ENCODE measurements at places on chromosomes 4 and X.

DNA sequence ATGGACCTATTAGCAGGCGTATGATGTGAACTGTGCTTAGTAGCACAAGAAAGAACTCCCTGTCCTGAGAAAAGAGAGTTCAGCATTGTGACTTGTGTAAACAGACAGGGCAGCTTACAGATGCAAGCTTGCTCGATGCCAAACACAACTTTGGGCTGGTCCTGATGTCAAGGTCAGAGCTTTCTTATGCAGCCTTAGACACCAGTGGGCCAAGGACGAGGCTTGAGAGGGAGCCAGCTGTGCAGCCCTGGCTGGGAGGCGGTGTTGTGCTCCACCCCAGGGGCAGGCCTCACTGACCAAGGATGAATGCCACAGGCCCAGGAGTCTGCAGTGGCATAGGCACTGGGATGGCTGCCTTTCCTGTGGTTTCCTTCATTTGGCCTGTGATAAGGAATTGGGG is 35.4 kb downstream of the JADE1 start:
- no peak for DNase-seq

GRCh38 chr4:174847801-174848427 is 18.9 kb upstream of the GLRA3 start:
- no peak for DNase-seq

DNA sequence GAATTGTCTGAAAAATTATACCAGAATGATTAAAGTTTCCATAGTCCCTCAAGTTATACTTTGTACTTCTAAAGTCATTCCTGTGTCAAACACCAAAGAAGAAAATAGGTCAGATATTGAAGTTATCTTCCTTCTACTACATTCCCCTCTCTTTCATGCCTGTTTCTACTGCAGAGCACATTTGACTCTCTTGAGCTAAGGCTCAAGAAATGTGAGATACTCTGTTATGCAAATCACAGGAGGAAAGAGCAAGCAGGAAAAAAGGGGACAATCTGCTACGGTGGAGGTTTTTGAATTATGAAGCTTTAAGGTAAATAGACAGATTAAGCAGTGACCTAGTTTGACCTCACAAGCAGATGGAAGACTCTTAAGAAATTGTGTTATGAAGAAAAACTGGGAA is 198.9 kb upstream of the LDB2 start:
- DNase-seq: no peak

DNA sequence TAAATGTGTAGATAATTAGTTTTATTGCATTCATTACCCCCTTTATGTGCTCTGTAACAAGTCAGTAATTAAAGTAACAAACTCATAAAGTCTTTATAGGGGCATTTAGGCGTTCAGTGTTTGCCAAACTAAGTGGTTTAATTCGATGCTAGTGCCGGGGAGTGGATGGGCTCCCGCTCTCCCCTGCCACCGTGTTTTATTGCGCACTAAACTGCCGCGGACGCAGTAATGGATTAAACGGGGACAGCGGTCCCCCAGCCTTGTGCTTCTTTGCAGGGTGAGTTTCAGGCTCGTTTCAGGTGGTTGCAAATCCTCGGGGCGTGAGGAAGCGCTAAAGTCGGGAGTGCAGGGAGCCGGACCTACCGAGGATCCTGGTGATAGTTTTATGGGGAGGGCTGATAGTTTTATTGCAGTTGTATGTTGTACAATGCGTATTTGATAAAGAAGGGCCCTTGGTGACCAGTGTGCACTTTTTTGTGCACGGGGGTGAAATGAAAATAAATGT is 1.6 kb upstream of the PHOX2B start:
- DNase-seq: no peak

GRCh38 chr4:2343476-2343875 is 75.0 kb downstream of the ZFYVE28 start:
- DNase-seq: no peak

GRCh38 chr4:38313999-38314561 is 349.9 kb upstream of the KLF3 start:
- DNase-seq: no peak

DNA sequence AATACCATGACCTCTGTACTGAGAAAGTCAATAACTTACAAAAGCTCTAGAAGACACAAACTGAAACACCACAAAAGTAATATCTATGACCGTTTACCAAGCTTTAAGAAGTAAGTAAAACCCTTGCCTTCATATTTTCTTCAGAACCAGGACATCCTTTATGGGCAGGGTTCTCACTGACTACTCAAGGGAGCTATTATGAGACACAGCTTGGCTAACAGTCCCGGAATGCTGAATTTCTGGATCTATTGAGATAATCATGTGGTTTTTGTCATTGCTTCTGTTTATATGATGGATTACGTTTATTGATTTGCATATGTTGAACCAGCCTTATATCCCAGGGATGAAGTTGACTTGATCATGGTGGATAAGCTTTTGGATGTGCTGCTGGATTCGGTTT is 19.9 kb upstream of the CDS1 start:
- no peak for DNase-seq

- no peak for DNase-seq
These were observed 2.0 kb downstream of the GAK start for GRCh38 chr4:930028-930551.

DNA sequence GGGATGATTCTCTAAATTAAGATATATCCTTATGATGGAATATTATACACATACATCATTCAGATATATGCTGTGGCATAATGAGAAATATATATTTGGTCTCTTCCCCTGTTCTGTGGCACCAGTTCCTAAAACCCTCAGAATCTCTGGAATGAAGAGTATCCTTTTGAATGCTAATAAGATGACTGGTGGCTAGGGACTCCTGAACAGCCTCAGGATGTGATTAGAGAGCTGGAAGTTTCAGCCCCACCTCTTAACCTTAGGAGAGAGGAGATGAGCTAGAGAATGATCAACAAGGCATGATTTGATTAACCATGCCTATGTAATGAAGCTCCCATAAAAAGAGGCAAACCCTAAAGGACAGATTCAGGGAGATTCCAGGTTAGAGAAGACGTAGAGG is 632.0 kb downstream of the IQCM start:
- no peak for DNase-seq

DNA sequence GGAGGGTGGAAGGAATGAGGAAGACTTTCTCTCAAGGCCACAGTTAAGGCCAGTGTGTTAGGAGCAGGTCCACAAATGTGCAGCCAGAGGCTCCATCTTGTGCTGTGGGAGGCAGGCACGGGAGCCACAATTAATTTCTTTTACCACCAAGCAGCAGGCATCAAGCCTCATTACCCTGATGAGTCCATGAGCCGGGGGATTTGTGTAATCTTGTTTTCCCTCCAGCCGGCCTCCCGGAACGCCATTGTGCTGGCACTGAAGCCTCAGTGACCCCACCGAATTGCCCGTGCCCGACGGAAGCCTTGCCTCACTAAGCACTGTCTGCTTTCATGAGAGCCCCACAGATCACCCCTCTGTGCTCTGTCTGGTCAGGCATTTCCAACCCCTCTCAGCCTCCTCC is 154.7 kb upstream of the STX18 start:
- DNase-seq: no peak

GRCh38 chr4:119310826-119311225 is 11.1 kb downstream of the FABP2 start:
- no peak for DNase-seq

- peak; percentile 12 for DNase-seq
These were observed at the start of gene STS for GRCh38 chrX:7147413-7147977. Gene STS (plus strand): TSS chrX:7147712. CDS start chrX:7253200, 105,488 bp downstream.

- DNase-seq: no peak
These were observed 1709.0 kb downstream of the PCDH7 start for GRCh38 chr4:32429151-32429550.

- DNase-seq: no peak
These were observed 43.8 kb upstream of the CPEB2 start for GRCh38 chr4:14958436-14958835.

- peak; percentile 76 for DNase-seq
These were observed at the start of gene TIGD2 for GRCh38 chr4:89110986-89111832. Gene TIGD2 (plus strand): TSS chr4:89111533. CDS start chr4:89112975, 1,442 bp downstream.

DNA sequence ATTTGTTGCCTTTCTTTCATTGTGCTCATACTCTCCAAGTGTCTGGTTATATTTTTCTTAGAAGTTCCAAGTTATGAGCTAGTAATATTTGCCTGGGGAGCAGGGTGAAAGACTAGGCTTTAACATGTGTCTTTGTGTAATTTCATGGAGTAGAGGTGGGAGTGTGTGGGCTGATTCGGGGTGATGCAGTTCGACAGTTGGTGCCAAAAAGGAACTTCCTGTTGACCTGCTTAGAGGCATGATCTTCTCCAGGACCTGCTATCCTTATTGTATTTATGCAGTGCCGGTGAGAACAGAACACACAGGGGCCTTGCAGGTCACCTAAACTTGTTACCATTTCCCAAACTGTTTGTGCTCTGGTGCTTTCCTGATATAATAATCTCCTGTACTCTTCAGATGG is 21.2 kb downstream of the USP53 start:
- no peak for DNase-seq

DNA sequence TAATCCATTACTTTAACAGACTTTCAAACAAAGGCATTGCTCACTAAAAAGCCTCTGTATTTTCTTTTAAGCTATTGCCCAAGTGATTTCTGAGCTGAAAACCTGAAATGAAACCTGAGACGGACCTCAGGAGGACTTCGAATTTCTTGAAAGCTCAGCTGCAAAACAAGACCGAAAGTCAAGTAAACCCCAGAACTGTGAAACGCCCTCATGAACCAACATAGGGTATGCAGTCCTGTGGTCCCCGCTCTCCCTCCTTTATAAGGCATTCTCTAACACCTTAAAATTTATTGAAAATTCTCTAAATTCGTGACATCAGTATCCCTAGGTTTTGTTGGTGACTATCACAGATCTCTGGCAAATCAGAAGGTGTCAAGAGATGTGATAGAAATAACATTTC is 91.8 kb downstream of the SHISA3 start:
- no peak for DNase-seq

- no peak for DNase-seq
These were observed 306.8 kb upstream of the FAM241A start for GRCh38 chr4:111838406-111838930.

- DNase-seq: no peak
These were observed 68.7 kb upstream of the PCDH19 start for GRCh38 chrX:100478714-100479306.

- no peak for DNase-seq
These were observed 241.8 kb downstream of the FBXO8 start for GRCh38 chr4:174041555-174042105.

GRCh38 chr4:22670956-22671355 is 21.8 kb upstream of the GBA3 start:
- no peak for DNase-seq

DNA sequence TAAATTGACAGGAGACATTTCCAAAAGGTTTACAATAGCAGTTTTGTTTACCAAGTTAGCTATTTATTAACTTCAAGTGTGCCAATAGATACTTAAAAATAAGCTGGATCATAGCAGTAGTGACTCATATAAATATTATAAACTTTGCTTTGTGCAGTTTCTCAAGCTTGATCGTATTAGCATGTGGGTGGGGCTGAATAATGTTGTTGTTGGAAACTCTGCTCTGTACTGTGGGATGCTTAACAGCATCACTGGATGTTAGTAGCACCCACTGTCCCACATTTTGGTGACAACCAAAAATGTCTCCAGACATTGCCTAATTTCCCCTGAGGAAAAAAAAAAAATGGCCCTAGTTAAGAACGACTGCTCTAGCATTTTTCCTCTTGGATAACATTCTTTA is 855.2 kb upstream of the ADGRL3 start:
- no peak for DNase-seq
